ENCODE measurements at places on chromosomes 1 and 21.
A peak's percentile ranks its signal among the peaks of the same experiment; 100 is the strongest.

DNA sequence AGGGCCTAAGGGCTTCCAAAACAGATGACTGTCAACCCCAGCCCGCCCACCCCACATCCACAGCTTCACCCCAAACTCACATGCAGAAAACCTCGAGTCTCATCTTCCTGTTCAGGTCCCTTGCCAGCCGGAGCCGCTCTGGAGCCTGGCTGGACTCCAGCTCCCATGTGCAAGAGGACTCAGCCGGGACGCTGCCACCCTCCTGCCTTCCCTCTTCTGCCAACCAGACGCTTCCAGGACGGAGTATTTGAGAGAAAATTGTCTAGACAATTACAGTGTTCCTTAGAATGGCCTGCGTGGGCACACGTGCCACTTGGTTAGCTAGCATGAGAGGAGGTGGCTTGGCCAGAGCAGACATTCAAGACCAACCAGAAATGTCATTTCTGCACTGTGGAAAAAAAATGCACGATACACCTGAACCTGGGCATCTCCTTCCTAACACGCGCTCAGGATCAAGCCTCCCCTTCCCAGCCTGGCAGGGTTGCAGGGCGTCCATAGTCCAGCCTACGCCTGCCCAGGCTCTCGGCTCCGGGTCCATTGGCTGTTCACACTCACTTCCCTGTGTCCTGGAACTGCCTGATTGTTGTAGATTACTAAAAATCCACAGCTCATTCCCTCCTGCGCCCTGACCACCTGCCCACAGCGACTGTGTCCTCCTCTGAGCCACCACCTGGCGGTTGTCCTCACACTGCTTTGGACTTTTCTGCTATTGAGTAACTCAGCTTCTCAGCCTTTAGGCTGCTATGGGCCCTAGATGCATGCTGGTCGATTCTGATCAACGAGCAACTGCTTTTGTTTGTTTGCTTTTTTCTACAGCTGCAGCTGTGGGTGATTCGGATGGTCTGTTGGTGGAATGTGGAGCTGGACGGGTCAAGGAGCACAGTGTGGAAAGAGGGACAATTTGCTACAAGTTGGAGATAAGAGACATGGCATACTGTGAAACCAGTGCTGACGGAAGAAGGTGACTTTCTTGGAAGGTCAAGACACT is at the start of gene CLDN14:
Gene CLDN14, minus strand, starts transcription at position 708 of the 988 bp plus-strand sequence. CDS start 18,427 bp downstream, outside the sequence.
- no peak for DNase-seq

DNA sequence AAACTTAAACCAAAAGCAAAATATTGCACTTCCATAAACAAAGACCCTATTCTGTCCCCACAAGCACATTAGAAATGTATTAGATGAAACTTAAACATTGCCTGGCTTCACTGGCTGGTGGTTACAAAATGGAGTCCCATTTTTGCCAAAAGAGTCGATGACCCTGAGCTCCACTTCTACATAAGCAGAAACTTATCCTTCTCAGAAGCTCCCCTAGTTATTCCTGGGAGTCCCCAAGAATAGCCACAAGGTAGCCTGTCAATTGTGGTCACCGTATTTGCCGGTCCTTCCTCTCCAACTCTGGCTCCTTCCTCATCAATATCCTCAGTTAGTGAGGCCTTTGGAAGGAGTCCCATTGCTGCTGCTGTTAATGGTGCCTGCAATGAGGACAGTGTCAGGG is 37.3 kb downstream of the CDCP2 start:
- DNase-seq, result no peak

DNA sequence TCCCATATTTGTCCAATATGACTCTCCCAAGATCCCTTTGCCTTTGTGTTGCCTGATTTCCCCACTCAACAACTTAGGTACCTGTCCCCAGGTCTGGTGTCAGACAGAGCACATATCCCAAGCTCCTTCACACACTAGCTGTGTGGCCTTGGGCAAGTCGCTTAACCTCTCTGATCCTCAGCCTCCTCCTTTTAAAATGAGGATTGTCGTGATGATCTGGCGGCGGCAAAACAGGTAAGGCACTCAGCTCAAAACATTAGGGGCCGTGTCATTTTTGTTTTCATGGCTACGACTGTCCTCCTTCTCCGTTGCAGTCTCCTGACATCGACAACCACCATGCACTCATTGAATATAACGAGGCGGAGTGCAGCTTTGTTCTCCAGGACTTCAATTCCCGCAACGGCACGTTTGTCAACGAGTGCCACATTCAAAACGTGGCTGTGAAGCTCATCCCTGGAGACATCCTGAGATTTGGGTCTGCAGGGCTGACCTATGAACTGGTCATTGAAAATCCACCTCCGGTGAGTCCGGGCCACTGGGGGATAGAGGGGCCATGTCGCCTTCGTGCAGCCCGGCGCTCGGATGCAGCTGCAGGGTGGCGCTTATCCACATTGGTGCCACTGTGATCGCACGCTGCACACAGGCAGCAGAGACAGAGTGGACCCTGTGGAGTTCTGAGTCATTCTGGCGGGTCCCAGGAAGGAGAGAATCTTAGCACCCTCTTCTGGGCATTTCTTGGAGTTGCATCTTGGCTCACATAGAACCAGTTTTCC is 25.2 kb downstream of the FHAD1 start:
- no peak for DNase-seq

DNA sequence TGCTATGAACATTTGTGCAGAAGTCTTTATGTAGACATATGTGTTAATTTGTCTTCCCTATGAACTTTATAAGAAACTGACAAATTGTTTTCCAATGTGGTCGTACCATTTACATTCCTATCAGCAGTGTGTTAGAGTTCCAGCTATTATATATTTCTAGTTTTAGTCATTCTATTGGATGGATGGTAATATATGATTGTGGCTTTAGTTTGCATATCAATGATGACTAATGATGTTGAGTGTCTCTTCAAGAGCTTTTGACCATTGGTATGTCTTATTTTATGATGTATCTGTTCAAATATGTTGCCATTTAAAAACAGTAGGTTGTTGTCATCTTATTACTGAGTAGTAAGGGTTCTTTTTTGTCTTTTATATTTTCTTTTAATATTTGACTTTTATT is 16.2 kb upstream of the ZNF326 start:
- no peak for DNase-seq

GRCh38 chr1:3238703-3239278 is 169.8 kb downstream of the PRDM16 start:
- no peak for DNase-seq

DNA sequence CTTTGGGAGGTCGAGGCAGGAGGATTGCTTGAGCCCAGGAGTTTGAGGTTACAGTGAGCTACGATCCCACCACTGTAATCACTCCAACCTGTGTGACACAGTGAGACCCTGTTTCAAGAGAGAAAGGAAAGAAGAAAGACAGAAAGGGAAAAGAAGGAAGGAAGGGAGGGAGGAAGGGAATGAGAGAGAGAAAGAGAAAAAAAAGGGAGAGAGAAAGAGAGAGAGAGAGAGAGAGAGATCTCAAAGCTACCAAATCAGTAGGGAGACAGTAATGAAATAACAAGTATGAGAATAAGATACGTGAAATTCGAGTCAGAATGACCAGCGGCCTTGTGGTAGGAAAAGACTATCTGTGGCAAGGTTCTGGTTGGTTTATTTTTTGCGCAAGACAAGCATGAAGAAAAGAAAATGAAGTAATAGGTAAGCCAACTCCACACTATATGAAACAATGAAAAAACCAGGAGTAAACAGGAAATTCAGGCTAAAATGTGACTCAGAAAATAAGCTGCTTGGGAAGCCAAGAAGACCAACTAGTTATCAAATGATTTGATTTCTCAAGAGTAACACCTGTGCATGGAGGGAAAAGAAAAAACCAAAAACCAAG is 8.9 kb downstream of the MTF1 start:
- DNase-seq, result no peak

DNA sequence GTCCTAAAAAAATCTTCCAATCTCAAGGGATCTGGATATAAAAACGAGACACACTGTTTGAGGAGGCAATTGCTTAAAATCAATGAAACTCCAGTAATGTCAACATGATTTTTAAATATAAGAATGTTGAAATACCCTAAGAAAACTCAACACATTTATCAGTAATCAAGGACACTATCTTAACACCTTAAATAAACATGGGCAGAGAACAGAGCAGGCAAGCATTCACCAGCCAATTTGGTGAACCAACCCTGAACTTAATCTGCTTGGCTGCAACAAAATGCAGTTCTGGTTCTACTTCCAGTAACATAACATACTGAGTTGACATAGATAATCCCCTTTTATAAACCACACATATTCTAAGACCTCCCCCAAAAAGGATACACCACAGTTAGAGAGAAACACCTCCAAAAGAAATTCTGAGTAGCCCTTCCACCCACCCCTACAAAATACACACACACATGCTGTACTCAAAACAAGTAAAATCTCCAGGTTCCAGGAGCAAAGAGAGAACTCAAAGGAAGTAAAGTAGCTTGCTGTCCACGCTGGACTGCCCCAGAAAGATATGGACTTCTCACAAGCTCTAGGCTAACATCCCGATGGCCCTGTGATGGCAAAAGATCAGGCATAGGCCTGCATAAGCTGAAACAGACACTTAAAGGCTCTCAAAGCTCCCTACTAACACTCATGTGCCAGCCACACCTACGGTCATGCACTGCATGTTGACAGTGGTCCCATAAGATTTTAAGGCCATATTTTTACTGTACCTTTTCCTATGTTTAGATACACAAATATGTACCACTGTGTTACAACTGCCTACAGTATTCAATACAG is 30.5 kb downstream of the TP53BP2 start:
- no peak for DNase-seq

GRCh38 chr1:43452789-43453441 is 816 bp downstream of the HYI start:
- no peak for DNase-seq

GRCh38 chr1:208343226-208343625 is 99.0 kb upstream of the PLXNA2 start:
- no peak for DNase-seq

DNA sequence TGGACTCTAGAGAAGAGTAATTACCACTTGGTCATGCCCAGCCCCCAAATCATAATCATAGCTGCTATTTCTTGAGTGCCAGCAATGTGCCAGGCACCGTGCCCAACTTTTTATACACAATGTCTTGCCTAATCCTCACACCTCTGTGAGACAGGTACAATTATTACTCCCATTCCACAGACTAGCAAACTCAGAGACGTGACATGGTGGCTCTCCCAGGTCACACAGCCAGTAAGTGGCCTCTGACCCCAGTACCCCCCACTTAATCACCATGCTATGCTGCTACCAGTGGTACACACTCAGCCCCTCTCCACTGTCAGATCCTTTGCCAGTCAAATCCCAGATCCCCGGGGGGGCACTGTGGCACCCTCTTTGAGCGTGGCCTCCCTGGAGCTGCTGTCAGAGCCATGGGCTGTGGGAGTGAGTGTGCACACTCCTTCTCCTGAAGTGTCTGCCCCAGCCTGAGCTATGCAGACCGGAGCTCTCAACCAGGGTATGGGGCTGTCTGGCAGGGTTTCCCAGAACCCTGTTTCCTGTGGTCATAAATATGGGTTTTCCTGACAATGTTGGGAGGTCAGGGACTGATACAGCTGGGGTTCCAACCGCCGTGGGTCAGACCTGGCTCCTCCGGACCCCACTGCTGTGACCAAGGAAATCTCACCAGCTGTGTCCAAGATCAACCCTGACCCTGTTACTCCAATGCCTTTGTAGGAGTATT is 51.8 kb downstream of the LACTBL1 start:
- no peak for DNase-seq

DNA sequence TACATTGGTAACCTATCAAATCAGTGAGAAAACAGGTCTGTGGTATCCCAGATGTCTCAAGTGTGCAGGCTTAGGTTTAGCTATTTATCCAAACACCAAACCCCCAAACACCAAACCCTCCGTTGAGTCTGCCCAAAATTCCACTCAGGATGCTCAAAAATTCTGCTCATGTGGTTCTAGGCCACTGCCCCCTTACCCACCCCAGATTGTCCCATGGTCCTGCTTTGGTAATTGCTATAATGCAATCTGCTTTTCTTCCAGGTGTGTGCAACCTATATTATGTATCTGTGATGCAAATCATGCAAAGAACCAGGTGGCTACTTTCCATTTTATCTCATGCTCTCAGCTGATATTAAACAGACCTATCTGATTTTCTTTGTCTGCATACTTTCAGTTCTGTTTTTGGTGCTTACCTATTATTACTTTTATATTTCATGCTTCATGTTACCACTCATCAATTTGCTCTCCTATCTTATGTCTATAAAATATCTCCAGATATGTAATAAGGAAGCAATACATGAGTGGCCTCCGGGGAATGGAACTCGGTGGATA is 123.7 kb downstream of the TOMM20 start:
- no peak for DNase-seq

DNA sequence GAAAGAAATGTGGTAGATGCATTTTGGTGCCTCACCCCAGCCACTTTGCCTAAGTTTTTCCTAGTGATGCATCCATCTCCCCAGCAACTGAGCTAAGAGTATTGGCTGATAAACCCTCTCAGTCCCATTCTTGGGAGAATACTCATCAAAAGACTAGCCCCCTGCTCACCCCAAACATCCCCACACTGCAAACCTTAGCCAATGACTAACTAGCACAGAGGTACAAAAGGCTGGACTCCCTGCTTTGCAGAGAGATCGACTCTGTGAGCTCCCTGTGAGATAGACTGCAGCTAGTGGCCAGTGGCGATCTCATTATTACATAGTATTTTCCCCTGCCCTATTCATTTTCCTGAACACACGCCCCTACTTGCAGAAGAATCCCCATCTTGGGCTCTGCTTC is 155.3 kb downstream of the HHIPL2 start:
- DNase-seq, result no peak

DNA sequence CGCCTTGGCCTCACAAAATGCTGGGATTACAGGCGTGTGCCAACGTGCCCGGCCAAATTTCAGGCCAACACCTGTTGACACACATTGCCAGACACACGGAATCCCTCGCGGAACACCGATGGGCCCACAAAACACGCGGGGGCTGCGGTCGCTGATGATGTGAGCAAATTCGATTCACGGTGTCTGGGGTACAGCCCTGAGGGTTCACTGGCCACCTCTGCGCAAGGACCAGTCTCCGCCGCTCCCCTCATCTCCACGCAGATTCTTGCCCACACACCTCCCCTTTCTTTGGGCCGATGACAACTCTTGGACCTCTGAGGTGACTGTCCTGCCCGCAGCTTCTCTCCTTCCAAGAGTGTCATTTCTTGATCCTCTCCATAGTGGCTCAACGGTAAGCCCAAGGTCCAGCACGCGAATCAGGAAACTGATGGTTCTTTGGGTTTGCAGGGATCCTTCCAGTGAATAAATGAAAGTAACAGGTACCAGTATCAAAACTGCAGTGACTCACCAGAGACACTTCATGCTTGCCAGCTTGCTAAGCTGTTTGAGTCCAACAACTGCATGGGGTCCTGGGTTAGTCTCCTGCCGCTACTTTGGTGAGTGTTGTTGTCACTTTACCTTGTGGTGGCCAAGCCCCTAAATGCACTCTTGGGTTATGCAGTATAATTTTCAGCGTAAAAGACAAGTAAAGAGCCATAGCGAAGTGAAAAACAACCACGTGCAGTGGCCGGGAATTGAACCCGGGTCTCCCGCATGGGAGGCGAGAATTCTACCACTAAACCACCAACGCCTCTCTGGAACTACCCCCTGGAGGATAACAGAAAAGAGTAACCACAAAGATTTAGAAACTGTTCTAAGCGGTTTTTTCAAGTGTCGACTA is 11.0 kb upstream of the RNU1-3 start:
- DNase-seq, result peak; percentile 54
